AG04449 (cell line): ENCODE measurements at places on chromosomes 3 and 15.

DNA sequence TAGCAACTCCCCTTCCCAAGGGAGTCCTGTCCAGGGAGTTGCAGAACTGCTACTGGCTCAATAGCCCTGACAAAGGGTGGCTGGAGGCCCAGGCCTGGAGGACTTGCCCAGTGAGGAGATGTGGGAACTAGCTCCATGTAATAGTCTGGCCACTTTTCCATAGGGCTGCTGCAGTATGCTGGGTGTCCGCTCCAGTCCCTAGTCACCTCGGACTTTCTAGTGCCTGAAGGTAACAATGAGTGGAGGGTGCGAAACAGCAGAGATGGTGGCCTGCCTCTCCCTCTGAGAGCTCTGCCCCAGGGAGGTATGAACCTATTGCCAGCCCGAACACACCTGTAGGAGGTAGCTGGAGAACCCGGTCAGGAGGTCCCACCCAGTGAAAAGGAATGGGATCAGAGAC lies 42.0 kb upstream of the GCSAM start:
- DNase-seq: no peak

DNA sequence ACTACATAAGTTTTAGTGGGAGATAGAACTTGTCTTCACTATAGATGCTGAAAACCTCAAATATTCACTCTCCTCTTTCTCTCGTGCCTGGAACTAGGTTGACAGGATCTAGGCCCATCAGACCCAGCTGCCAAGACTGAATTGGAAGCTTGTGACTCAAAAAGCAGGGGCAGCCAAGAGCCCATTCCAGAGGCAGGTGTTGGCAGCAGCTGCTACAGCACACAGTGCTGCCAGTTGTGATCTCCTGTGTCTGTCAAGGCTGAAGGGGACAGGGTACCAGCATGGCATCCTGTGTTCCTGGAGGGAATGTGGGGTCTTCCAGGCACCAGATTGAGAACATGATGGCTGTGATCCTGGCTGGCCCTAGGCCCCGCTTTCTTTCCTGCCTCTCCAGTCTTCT lies 92.5 kb upstream of the MB21D2 start:
- DNase-seq: no peak

GRCh38 chr3:15796771-15797641 lies 773 bp downstream of the ANKRD28 start:
- DNase-seq: no peak

GRCh38 chr3:150410311-150411105 lies 2.4 kb downstream of the TSC22D2 start:
- no peak for DNase-seq

- DNase-seq: no peak
Observed at GRCh38 chr3:66442254-66443117, 58.3 kb downstream of the LRIG1 start.

GRCh38 chr3:8635125-8635524 lies 9.5 kb downstream of the SSUH2 start:
- no peak for DNase-seq

- DNase-seq: peak; percentile 91
Observed at GRCh38 chr3:40079203-40079846, 230.2 kb upstream of the EIF1B start.

DNA sequence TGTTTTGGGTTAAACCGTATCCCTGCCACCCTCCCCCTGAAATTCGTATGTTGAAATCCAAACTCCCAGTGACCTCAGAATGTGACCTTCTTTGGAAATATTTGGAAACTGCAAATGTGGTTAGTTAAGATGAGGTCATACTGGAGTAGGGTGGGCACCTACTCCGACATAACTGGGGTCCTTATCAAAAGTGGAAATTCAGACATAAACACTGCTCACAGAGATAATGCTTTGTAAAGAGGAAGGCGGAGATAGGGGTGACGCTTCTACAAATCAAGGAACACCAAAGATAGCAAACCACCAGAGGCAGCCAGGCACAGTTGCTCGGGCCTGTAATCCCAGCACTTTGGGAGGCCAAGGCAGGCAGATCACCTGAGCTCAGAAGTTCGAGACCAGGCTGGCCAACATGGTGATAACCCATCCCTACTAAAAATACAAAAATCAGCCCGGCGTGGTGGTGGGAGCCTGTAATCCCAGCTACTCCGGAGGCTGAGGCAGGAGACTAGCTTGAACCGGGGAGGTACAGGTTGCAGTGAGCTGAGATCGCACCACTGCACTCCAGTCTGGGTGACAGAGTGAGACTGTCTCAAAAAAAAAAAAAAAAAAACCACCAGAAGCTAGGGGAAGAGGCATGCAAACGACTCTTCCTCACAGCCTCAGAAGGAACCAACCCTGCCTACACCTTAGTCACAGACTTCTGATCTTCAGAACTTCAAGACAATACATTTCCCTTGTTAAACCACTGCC lies 51.1 kb upstream of the CHD2 start:
- no peak for DNase-seq

DNA sequence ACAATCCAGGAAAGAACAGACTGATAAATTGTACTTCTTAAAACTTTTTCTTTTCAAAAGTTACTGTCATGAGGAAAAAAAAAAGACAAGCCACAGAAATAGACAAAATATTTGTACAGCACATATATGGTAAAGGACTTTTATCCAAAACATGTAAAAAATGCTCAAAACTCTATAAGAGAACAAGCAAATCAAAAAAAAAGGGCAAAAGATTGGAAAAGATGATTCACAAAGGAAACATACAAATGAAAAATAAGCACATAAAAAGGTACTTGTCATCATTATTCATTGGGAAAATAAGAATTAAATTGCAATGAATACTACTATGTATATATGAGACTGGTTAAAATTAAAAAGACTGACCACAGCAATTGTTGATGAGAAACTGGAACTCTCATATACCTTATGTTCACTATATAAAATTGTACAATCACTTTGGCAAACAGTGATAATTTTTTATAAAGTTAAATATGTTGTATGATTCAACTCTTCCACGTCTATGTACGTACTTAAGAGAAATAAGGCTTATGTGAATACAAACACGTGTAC lies 39.7 kb downstream of the DIPK2A start:
- no peak for DNase-seq

GRCh38 chr3:118772547-118773011 lies 262.1 kb downstream of the IGSF11 start:
- no peak for DNase-seq

DNA sequence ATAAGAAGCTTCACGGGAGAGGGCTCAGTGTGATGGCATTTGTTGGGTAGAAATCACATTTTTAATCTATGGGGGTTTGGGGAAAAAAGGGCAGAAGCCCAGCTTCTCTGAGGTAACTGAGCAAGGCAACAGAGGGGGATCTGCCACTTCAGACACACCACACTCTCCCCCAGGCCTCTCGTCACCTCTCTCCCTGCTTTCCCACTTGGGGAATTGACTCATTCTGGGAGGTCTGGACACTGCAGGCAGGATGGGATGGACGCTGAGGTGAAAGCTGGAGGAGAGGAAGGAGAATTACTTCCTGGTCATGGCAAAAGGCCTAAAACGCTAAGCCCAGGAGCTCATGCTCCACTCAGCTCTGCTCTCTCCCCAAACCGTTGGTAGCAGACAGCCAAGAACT lies 33.2 kb downstream of the MYO5C start:
- no peak for DNase-seq

GRCh38 chr3:158765518-158766205 lies 33.4 kb upstream of the RARRES1 start:
- DNase-seq: no peak
